Stomach (tissue), 19 donors: ENCODE measurements at places on chromosomes 16 and 17. TPM values are rescaled to one million over a fixed set of nuclear protein-coding genes. Genes with fewer than 3 reads are reported as not detected.

The ATP1B2 gene
- total RNA-seq, result not detected

The TNFRSF17 gene
- total RNA-seq, result not detected

The KRTAP4-1 gene
- not detected for total RNA-seq

The ZNF319 gene
- total RNA-seq, result 2.4 TPM

The LRRC75A gene
- total RNA-seq, result 1.8 TPM

The PRRT2 gene
- total RNA-seq, result 4.6 TPM

The CBX2 gene
- total RNA-seq, result not detected

The GCSH gene
- 22.5 TPM for total RNA-seq

The ALOX12 gene
- not detected for total RNA-seq

The DBNDD1 gene
- 3.8 TPM for total RNA-seq

The DLX3 gene
- total RNA-seq, result not detected

The CNGB1 gene
- total RNA-seq, result not detected

The SYNGR3 gene
- not detected for total RNA-seq

DNA sequence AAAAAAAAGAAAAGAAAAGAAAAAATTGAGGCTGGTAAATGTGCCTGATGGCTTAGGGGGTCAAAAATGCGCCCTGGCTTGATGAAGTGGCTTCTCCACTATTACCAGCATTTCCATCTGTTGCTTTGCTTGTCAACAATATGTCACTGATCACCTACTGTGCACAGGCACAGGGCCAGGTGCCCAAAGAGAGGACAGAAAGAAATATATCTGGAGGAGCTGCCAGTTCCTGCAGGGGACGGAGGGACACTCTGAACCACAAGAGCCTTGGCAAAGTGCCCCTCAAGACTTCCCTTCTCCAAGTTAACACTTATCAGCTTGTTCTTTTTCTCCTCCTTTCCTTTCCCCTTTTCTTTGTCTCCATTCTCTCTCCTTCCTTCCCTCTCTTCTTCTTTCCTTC lies 34.7 kb downstream of the GINS3 start:
- DNase-seq, result no peak

DNA sequence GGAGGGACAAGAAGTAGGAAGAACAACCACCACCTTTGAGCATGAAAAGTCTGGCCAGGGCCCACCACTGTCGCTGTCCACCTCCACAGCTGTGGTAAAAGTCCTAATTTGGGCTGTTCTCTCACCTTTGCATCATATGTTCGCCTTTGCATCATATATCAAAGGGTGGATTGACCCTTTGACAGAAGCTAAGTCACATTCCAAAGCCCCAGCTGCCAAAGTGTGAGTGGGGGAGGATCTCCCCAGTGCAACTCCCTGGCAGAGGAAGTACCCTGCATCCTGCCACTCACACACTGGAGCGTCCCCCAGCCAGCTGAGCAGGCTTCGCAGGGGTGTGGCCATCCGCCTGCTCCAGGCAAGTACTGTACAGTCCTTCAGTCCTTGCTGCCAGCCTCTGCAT lies 12.7 kb upstream of the SPECC1 start:
- no peak for DNase-seq

DNA sequence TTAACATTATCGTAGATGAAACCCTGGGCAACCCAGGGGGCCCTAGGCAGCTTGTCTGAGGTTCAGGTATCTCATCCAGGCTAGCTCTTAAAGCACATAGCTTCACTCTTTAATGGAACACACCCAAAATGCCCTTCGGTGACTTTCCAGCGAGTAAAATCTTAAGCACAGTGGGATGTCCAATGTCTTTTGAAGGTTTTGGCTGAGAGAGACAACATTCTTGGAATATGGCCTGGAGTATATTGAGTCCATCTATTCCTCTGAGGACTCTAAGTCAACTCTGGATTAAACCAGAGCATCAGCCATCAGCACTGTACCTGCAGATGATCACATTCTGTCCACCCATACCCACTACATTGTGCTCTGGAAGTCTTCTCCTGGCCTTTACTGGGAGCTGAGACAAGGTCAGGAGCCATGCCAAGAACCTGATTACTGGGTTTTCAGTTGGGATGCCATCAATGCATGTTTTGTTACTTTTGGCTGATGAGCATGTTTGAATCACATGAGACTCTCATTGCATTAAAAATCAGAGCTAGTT lies 63.4 kb upstream of the CDH11 start:
- DNase-seq, result no peak

- DNase-seq, result no peak
Measured at GRCh38 chr17:17548044-17548443, 43.5 kb downstream of the PEMT start.

- no peak for DNase-seq
Measured at GRCh38 chr17:19364699-19365498, 2.4 kb upstream of the B9D1 start.

- no peak for DNase-seq
Measured at GRCh38 chr16:85812031-85812807, 12.7 kb downstream of the COX4I1 start.

DNA sequence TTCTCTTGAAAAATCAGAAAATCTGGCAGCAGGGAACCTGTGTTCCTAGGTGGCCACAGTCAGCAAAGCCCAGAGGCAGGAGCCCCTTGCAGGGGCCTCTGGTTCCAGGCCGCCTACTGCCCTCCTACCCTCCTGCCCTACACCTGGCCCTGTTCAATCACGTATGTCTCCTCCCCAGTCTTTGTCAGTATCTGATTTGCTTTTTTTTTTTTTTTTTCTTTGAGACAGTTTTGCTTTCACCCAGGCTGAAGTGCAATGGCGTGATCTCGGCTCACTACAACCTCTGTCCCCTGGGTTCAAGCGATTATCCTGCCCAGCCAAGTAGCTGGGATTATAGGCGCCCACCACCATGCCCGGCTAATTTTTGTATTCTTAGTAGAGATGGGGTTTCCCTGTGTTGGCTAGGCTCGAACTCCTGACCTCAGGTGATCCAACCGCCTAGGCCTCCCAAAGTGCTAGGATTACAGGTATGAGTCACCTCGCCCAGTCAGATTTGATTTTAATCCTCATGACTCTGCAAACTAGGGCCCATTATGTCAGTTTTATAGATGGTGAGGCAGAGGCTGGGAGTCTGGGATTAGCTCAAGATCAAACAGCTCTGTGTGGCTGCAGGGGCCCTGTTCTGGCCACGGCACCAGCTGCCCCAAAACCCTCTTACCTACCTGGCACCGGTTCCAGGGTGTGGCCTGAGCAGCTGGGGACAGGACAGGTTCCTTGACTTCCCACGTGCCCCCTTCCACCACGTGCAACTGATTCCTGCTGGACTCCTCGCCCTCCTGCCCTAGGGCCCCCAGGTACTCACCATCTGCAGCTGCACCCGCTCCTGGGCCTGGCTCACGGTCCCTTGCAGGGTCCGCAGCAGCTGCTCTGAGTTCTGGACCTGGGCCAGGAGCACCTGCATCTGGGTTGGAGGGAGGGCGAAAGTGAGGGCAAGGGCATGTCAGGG lies 14.7 kb downstream of the RABEP2 start:
- DNase-seq, result no peak

DNA sequence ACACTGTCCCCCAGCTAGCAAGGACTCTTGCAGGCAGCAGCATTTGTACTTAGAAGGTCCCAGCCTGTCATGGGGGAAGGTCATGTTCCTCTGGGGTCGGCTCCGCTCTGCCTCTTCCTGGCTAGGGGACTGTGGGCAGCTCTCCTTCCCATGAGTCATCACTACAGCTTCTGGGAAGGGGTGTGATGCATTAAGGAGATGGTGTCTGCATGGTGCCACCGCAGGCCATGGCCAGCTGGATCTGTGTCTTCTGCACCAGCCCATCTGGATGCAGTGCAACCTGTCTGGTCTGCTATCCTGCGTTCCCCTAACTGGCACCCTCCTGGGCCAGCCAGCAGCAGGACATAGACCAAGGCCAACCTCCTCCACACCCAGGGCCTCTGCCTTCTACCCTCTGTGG lies 6.3 kb downstream of the STARD3 start:
- no peak for DNase-seq

- DNase-seq, result no peak
Measured at GRCh38 chr17:68460715-68461114, 3.4 kb upstream of the WIPI1 start.

GRCh38 chr16:81647527-81647926 lies 131.6 kb upstream of the PLCG2 start:
- DNase-seq, result no peak

DNA sequence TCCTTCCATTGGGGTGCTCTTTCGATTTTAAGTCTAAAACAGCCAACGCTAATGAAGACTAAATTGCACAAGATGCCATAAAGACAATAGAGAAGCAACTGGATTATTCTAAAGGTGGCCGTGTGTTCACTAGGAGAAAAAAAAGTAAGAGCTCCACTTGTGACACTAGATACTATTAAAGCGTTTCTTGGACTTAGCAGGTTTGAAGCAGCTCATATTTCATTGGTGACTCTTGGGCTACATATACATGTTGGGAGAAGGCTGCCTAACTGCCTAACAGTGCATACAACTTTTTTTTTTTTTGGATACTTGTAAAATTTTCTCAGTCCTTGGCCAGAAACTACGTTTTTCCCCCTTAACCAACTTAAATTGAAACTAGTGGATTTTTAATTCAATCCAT lies 111.8 kb upstream of the NOG start:
- DNase-seq, result no peak

DNA sequence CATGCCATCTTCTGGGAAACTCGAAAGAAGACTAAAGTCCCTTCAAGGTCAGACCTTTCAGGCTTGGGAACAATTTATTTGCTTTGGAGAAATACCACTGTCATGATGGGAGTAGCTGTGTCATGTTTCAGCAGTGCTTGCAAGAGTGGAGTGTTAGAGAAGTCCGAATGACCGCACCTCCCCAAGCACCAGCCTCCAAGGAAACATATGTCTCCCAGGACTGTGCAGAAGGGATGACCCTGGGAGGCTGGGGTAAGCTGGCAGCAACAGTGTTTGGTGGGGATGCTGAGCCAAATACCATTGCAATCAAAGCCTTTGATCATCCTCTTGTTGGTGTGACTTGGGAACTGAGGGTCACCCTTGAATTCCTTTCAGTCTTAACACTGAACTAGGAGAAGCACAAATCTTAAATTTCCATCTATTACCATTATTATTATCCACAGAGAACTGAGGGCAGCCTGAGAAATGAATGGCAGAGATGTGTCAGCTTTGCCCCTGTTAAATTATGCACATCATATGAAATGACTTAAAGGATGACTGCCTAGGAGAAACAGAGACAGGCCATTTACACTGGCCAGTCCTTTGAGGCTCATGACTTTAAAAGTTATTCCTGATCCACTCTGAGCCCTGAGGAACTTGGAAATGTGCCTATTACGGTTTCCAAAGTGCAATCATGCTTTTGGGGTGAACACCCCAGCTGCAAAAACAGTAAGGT lies 244.9 kb downstream of the CA10 start:
- DNase-seq, result no peak

DNA sequence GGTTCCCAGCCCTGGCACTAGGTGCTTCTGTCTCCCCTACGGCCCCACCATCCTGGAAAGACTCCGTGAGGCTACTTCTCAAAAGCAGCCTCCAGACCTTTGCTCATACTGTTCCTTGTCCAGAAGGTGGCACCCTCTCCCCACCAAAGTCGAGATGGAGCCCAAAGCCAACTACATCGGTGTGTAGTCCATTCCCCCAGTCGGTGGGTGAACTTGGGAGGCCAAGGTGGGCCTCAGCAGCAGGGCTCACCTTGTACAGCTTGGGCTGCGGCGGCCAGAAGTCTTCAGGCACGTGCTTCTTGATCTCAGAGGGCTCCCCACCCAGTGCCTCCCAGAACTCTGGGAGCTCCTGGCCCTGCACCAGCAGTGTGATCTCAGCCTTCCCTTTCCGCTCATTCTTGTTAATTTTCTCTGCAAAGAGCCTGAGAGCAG lies 10.2 kb downstream of the FLII start:
- peak; percentile 91 for DNase-seq

DNA sequence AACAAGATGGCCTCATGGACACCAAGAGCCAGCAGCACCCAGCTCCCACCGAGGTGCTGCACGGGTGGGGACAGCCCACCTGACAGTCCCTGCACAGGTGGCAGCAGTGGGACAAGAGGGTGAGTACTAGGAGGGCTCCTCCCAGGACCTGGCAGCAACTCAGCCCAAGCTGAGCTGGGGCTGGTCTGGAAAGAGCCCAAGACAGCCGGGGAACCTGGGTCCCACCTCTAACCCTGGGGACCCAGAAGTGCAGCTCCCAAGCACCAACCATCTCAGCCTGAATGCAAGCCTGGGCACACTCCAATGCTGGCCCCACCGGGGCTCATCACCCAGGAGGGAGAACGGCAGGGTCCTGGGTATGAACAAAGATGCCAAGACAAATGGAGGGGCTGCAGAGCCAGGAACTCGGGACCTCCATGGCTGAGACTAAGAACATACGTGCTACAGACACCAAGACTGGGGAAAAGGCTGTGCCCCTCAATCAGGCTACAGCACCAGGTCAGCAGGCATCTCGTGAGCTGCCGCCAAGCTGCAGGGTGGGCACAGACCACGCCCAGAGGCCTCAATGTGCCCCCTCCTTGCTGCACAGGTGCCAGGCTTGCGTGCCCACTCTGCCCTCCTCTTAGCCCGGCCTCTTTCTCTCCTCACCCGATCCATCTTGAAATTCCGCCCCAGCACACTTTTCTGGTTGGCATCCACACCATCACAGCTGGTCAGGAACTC lies 37.5 kb upstream of the GSG1L start:
- DNase-seq, result no peak

- DNase-seq, result peak; percentile 9
Measured at GRCh38 chr17:32693194-32693897, 183.6 kb downstream of the MYO1D start.

DNA sequence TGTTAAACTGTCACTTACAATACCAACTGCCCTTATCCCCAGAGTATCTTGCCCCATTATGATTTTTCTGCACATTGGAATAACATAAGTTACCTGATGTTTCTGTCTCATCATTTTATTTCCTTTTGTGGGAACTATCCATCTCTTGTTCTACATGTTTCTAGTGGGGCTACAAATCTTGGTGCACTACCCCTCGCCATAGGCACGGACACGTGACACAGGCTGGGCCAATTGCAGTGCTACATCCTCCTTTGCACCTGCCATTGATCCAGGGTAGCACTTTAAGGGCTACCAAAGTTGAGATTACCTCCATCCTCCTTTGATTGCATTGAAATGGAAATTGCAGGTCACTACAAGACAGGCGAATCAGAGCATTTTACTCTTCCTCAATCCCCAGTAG lies 14.2 kb upstream of the SYT17 start:
- no peak for DNase-seq

GRCh38 chr16:68332411-68333121 lies 21.7 kb downstream of the PRMT7 start:
- peak; percentile 69 for DNase-seq

- no peak for DNase-seq
Measured at GRCh38 chr17:17066021-17066420, 23.8 kb downstream of the MPRIP start.

GRCh38 chr17:51371732-51372151 lies 111.4 kb downstream of the UTP18 start:
- DNase-seq, result no peak

DNA sequence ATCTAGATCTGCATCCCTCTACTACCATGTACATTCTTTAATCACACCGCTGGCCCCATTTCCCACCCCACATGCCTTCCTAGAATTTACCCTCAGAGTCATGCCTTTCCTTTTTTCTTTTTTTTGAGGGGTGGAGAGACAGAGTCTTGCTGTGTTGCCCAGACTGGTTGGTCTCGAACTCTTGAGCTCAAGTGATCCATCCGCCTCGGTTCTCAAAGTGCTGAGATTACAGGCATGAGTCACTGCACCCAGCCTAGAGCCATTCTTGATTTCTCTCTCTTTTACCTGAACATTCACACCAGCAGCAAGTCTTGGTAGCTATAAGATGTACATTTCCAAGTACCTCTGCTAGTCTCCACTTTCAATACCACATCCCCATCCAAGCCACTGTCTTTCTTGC lies 2.1 kb downstream of the PAGR1 start:
- DNase-seq, result no peak
